ENCODE measurements at places on chromosomes 16 and 17. TPM values are rescaled to one million over a fixed set of nuclear protein-coding genes. Genes with fewer than 3 reads are reported as not detected.

ABCA3 gene
- 0.41 TPM for total RNA-seq

AXIN2 gene
- 58.6 TPM for total RNA-seq

CRYM gene
- total RNA-seq = 1.9 TPM

TEKT5 gene
- not detected for total RNA-seq

NPIPB13 gene
- total RNA-seq = 1.00 TPM

NPIPA2 gene
- total RNA-seq = 0.20 TPM

AP2B1 gene
- total RNA-seq = 58.4 TPM

ACBD4 gene
- 8.8 TPM for total RNA-seq

FOXF1 gene
- total RNA-seq = not detected

HS3ST4 gene
- not detected for total RNA-seq

CX3CL1 gene
- total RNA-seq = 23.4 TPM

SOST gene
- not detected for total RNA-seq

ZMYND15 gene
- total RNA-seq = 0.15 TPM

ERN2 gene
- total RNA-seq = 2.2 TPM

SPATA32 gene
- total RNA-seq = not detected

TRPV3 gene
- total RNA-seq = 0.46 TPM

PHOSPHO1 gene
- not detected for total RNA-seq

FOXJ1 gene
- 1.4 TPM for total RNA-seq

PALB2 gene
- 40.9 TPM for total RNA-seq

CA10 gene
- total RNA-seq = not detected

All from HepG2 (cell line).